ENCODE measurements at places on chromosomes 5 and 9. TPM values are rescaled to one million over a fixed set of nuclear protein-coding genes. Genes with fewer than 3 reads are reported as not detected.

Gene PCDHGA8
- 2.3 TPM for total RNA-seq

DNA sequence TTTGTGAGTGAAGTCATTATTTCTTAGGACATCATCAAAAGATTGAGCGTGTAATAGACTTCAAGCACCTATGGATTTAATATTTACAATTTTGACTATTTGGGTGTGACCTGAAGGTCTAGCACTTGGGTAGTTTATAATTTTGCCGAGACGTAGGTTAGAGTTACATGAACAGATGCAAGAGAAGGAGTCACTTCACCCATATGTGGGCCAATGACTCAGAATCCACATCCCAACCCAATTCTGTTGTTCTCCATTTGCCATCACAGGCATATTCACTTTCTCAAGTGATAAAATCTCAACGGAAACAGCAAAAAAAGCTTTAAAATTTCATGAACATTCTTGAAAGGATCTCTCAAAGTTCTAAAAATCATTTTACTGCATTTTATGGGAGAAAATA is 12.1 kb upstream of the ERAP1 start:
- DNase-seq = no peak

Gene PCSK5
- total RNA-seq = 22.8 TPM

Gene RUSC2
- 91.2 TPM for total RNA-seq

Gene TAF11L12
- total RNA-seq = not detected

DNA sequence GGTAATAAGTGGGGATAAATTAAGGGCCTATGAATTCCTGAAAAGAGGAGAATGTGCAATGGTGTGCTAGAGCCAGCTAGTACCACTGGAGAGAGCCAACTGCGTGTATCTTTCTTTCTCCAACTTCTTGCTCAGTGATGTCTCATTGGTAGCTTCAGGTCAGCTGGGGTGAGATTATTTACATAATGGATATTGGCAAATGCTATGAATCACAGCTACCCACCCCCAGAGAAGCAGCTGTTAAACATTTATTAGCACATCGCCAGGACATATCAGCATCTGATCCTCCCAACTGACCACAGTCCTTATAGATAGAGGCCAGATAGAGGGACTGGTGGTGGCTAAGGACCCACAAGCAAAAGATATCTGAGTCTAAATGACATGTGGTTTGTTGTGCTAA is 421.3 kb downstream of the ACTL7B start:
- no peak for DNase-seq

DNA sequence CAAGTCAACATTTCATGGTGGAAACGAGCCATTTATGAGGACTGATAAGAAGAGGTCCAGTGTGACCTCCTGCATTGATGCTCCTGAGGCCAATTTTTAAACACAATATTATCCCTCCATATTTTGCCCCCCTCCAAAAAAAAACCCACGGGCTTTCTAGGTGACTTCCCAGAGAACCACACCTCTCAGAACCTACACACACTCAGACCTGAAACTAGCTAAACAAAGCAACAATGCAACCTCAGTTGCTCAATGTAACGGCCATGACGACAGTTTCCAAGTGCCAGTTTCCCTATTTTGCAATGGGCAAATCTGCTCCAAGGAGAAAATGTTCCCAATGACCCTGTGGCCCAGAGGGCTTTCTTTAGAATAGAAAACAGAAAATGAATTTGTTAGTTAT is 3.5 kb downstream of the NRG2 start:
- DNase-seq = no peak

DNA sequence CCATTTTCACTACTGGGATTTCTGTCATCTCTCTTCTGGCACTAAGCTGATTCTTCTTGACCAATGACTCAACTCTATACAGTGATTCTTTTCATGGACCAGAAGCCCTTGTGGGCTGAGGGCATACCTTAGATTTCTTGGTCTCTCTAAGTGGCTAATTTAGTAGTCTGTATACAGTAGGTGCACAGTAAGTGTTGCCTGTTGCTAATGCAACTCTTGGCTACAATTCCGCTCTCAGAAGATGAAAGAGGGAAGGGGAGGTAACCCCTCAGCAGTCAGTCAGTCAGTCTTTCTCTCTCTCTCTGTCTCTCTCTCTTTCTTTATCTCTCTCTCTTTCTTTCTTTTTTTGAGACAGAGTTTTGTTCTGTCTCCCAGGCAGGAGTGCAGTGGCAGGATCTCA is 115.1 kb upstream of the PANK3 start:
- no peak for DNase-seq

- no peak for DNase-seq
Measured at GRCh38 chr9:89277043-89277442, 34.0 kb upstream of the CKS2 start.

GRCh38 chr5:82105457-82105856 is 133.6 kb downstream of the ATG10 start:
- DNase-seq = no peak

Gene SPINK7
- not detected for total RNA-seq

GRCh38 chr9:130129432-130130061 is 42.7 kb upstream of the NCS1 start:
- no peak for DNase-seq

DNA sequence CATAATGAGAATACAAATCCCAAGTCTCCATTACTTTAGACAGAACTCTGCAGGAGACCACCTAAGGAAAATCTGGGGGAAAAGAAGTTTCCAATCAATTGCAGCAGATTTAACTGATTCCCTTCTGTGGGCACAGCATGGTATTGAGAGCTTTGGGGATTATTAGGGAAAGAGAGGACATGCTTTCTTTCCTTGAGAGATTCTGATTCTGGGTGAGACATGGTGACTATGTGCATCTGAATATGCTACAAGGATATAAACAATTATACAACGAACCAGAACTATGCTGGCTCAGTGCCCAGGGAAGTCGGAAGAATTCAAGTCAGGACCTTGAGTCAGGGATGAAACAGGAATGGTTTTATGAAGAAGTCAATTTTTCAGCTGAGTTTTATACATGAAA is 183.7 kb downstream of the PDE4D start:
- no peak for DNase-seq

- no peak for DNase-seq
Measured at GRCh38 chr9:11779971-11780370, 913.2 kb upstream of the TYRP1 start.

- no peak for DNase-seq
Measured at GRCh38 chr5:37701868-37702267, 138.0 kb downstream of the GDNF start.

DNA sequence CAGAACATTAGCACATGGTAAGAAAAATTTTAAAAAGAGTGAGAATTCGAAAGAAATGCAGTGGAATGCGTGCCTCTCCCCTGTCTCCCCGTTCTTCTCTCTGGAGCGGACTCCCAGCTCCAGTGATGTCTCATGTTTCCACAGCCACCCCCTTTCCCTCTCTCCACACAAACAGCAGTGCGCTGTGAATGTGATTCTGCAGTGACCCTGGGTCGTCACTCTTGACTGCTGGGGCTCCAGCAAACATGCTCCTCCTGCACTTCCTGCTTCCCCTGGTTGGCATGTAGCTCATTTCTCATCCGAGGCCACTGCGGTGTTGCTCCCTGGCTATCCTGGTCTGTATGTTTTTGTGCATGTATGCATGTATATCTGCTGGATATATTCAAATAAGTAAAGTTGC is 13.3 kb downstream of the PHF2 start:
- DNase-seq = peak; percentile 85

Gene SURF6
- 31.9 TPM for total RNA-seq

Gene UNC13B
- 30.7 TPM for total RNA-seq

DNA sequence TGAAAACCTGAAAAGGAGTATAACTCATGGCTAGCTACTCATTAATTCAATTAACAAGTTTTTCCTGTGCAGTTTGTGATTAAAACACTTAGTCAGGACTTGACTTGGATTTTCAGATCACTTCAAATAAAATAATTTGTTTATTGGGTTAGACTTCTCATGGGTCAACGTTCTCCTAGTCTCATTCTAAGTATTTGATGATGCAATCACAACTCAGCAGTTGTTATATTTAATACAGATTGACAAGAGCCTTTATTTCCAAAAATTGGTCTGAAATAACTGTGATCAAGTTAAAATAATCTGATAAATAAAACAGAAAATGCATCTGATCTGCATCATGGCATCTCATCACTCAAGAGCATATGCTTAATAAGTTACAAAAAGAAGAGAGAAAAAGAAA is 113.9 kb downstream of the FGF10 start:
- DNase-seq = no peak

DNA sequence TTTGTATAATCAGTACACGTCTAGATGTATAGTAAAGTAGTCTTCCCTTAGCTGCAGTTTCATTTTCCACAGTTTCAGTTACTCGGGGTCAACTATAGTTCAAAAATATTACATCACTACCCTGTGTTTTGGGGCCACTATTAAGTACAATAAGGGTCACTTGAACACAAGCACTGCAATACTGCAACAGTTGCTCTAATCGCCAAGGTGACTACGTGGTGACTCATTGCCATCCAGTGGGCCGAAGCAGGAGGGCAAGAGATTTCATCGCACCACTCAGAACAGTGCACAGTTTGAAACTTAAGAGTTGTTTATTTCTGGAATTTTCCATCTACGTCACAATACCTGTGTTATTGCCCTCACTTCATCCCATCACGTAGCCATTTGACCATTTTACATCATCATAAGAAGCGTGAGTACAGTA is at the start of gene ARL14EPL:
Gene ARL14EPL, plus strand, starts transcription at position 379 of the 424 bp plus-strand sequence. CDS start 18,994 bp downstream, outside the sequence.
- DNase-seq = no peak

Gene SV2C
- 0.42 TPM for total RNA-seq

Gene GARIN3
- not detected for total RNA-seq

Gene HAVCR2
- total RNA-seq = 5.1 TPM

Gene AQP7
- 1.8 TPM for total RNA-seq

DNA sequence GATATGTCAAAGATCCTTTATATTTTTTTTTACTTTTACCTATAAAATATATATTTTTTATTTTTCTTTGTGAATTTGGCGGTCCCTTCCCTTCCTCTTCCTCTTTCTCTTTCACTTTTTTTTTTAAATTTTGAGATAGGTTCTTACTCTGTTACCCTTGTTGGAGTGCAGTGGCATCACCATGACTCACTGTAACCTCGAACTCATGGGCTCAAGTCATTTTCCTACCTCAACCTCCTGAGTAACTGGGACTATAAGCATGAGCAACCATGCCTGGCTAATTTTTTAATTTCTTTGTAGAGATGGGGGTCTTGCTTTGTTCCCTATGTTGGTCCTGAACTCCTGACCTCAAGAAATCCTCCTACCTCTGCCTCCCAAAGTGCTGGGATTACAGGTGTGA is 258.0 kb upstream of the CLINT1 start:
- no peak for DNase-seq

DNA sequence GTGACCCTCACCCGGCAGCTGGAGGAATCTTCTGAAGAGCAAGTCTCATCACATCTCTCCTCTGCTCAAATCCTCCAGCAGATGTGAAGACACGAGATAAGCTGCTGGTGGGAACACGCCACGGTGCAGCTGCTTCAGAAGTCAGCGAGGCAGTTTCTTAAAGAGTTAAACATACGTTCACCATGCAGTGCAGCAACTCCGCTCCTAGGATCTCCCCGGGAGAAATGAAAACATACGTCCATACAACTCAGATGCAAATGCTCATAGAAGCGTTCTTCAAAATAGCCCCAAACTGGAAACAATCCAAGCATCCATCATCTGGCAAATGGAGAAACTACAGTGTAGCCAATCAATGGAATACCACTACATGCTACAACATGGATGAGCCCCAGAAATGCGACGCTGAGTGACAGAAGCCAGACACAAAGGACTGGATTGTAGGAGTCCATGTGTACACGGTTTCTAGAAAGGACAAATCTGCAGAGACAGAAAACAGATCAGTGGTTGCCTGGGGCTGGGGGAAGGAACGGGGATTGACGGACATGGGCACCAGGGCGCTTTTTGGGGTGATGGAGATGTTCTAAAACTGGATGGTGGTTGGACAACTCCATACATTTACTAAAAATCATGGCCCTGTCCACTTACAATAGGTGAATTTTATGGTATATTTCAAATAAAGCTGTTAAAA is 150.6 kb downstream of the COL23A1 start:
- DNase-seq = no peak

DNA sequence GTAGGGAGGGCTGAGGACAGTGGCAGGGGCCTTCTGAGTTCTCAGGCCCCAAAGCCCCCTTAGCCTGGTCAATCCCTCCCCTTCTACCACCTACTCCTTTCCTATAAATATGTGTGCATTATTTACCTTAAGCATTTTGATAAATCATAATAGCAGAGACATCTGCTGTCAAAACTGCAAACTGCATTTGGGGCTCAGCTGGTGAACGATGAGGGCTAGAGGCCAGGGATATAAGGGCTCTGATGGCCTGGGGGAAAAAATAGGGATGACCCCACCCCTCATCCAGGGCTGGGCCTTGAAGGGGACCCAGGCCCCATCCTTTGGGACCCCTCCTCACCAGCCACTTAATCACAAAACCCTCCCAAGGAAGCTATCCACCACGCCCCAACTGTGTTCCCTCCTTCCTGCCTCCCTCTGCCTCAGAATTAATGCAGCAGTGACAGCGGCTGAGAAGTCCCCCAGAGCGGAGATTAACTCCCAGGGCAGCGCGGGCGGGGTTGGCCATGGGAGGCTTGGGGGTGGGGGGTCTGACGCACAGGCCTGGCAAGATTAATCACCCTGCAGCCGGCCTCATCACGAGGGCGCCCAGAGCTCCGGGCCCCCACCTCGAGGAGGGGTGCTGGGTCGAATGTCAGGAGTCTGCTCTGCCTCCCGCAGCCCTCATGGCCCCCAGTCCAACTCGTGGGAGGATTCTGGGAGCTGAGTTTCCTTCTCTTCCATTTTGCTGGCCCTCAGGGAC is 42.1 kb downstream of the CXXC5 start:
- no peak for DNase-seq

GRCh38 chr5:16891033-16891432 is 45.1 kb downstream of the MYO10 start:
- DNase-seq = no peak

- DNase-seq = no peak
Measured at GRCh38 chr5:136128481-136128880, 4.2 kb upstream of the SMAD5 start.

Gene ITGA1
- total RNA-seq = 302 TPM

DNA sequence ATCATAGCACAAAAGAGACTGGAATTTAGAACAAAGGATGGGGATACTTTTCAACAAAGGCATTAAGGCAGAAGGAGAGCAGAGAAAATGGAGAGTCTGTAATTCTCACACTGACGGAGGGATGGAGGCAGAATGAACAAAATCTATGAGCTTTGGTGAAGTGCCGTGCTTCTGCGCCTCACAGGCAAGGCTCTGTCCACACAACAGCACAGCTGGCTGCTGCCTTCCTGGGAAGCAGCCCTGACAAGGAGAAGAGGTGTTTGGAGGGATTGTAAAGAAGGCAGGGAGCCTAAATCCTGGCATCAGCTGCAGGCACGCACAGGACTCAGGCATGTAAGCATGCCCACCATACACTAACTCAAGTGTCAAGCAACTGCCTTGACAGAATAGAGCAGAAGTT is 485.2 kb upstream of the KIF2A start:
- DNase-seq = peak; percentile 10

Data from esophagus muscularis mucosa (tissue), 4 donors.